Kidney capillary endothelial cell (primary cell): ENCODE measurements at places on chromosomes 4 and X.
A peak's percentile ranks its signal among the peaks of the same experiment; 100 is the strongest.

GRCh38 chrX:129750971-129751370 lies 12.2 kb downstream of the XPNPEP2 start:
- no peak for DNase-seq

DNA sequence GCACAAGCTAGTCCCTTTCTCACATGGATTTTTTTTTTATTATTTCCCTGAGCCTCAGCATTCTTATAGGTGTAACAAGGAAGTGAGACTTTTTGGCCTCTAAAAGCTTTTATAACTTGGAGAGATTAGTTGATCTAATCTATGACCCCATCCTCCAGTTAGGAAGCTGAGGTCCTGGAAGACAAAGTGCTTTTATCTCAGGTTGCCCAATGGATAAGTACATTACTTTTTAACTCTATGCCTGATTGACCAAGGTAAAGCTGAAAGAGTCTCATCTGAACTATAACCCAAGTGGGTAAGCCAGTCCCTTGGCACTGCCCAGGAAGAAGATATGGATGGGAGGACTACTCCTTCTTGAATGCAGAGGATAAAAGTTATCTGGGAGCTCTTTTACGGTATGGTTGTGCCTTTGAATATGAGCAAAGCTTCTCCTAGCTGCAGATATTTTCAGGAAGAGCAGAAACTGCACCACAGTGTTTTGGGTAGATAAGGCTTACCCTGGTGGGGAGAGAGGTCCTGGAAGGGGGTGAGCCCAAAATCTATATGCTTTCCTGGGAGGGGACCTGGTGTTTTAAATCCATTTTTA lies 40.2 kb downstream of the VSIG4 start:
- DNase-seq, result no peak

DNA sequence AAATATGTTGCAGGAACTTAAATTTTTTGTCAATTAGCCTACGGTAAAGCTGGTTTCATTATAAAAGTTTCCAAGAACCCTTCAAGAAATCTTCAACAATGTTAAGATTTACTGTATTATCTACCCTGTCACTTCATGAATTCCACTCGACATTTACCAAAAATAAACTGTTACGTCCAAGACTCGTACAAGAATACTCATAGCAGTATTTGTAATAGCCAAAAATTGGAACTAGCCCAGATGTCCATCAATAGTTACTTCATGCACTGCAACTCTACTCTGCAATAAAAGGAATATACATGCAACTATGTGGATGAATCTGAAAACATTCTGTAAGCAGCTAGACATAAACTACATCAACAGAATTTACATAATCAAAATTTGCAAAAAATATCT lies 13.4 kb downstream of the RBMX start:
- no peak for DNase-seq

DNA sequence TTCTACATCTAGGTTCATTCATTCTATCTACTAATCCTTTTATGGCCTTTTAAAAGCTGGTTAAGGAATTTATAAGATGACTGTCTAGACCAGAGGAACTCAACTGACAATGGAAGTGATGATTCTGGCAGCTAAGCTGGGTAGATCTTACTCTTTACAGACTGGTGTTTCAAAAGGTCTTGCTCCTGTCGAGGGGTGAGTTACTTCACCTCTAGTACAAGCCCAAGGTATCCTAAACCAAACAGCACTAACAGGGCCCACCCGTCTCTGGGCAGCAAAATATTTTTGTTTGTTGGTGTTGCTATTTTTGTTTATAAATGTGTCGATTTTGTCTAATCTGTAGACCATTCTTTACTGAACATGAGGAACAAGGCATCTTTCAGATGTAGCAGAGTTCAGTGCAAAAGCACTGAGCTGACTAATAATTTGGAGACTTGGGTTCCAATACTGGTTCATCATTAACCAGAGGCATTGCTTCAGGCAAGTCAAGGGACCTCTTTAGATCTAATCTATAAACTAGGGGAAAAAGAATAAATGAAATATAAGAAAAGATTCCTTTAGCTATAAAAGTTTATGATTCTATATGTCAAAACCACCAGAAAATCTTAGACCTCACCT lies 90.3 kb upstream of the FRG1 start:
- DNase-seq, result no peak

- peak; percentile 18 for DNase-seq
Measured at GRCh38 chrX:149074398-149074797, 430.7 kb downstream of the IDS start.
